ENCODE measurements at places on chromosomes 7 and 10. TPM values are rescaled to one million over a fixed set of nuclear protein-coding genes. Genes with fewer than 3 reads are reported as not detected.

Gene SAP25
- 0.73 TPM for polyA plus RNA-seq

Gene FKBP6
- not detected for polyA plus RNA-seq

Gene MACROH2A2
- not detected for polyA plus RNA-seq

Gene LDB3
- polyA plus RNA-seq = 0.13 TPM

Gene HACD1
- polyA plus RNA-seq = not detected

Gene ZNF735
- polyA plus RNA-seq = not detected

Gene FRMD4A
- 1.7 TPM for polyA plus RNA-seq

Gene KCNH2
- 2.5 TPM for polyA plus RNA-seq

Gene RELN
- not detected for polyA plus RNA-seq

Gene TMEM178B
- polyA plus RNA-seq = not detected

Gene LIPK
- polyA plus RNA-seq = not detected

Gene NYAP1
- polyA plus RNA-seq = not detected

Gene MYO3A
- 0.15 TPM for polyA plus RNA-seq

Gene MOGAT3
- not detected for polyA plus RNA-seq

Gene SFTPA1
- polyA plus RNA-seq = not detected

Gene LIPM
- polyA plus RNA-seq = not detected

Gene HELLS
- polyA plus RNA-seq = 10.3 TPM
